ENCODE measurements at places on chromosomes 16 and 17.

DNA sequence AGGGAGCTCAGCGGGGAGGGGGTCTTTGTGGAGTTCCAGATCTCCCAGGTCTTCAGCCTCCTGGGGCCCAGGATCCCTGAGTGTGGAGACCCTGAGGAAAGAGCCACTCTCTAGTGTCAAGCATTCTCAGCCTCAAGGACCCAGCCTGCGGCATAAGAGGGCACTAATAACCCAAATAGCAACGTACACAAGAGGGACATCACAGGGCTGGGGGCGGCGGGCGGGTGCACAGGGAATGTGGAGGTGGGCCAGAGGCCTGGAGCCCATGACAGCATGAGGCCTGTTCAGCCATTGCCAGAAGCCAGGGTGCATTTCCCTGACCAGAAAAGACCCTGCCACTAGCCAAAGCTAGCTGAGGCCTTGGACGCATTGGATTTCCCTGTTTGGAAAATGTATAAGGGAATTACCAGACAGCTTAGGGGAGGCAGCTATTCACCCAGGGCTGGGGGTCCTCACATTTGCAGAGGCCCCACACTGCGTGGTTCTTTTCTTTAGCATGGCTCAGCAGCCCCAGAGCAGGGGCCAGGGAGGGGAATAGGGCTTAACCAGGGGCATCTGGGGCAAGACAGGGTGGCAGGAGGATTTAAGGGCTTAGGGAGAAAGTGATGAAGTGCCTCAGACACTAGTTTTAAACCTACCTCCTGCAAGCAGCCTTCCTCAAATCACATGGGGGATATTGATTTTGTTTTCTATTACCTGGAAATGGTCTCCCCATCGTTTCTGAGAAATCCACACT, 13.5 kb upstream of the ALOX15B start:
- no peak for DNase-seq

GRCh38 chr16:83162791-83163190, 536.0 kb downstream of the CDH13 start:
- no peak for DNase-seq

- no peak for DNase-seq
Measured at GRCh38 chr16:51149251-51149661, 1.8 kb downstream of the SALL1 start.

- DNase-seq = no peak
Measured at GRCh38 chr17:40996829-40997228, 2.9 kb upstream of the KRTAP3-3 start.

DNA sequence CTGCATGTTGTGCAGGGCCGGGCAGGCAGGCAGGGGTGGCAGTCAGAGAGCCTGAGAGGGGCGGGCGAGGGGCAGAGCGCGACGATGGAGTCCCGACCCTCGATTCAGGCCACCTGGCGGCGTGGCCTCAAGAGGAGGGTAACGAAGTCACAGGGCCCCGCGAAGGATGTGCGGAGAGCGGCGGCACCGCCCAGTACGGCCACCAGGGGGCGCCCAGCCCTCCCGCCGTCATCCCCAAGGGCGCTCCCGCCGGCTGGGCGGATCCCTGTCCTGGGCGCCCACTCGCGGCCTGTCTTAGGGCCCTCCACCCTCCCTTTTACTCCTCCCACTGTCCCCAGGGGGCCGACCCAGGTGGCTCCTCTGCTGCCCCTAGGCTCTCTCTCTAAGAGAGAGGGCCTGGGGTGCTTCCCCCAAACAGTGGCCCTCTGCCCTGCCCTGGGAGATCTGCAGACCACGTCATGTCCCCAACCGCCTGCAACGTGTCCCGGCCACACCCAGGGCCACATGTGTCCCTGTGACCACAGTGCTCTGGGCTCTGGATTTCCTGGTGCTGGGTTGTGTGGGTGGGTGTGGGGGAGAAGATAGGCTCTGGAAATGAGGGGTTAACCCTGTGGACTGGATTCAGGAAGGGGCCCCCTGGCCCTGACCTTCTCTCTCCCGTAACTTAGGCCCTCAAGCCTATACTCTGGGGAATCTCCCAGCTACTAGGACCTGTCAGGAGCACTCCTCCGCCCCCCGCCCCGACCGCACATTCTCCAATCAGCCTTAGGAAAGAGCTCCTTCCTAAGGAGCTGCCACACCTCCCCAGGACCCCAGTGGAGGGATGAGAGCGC, 5.9 kb downstream of the DPEP2 start:
- peak; percentile 31 for DNase-seq

Measured in brain (organoid and tissue), 16 donors.